Upper lobe of right lung (tissue), 1 donor: ENCODE measurements at places on chromosomes 5 and 9.

DNA sequence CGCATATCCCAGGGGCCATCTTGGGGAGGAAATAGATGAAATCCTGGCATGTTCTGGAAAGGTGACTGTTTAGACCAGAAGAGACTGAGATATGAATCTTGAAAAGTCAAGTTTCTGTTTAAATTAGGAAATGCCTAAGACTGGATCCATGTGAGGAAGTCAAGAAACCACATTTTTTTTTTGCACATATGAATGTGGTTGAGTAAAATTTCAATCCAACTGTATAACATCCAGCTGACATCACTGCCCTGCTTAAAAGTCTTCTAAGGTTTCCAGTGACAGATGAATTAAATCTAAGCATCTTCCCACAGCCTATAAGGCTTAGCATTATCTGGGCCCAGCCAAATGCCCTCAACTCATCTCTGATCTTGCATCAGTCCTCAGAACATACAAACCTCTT, 47.7 kb upstream of the TCERG1 start:
- no peaks in the 10 kb centered on the region for H3K36me3 ChIP-seq
- no peaks in the 10 kb centered on the region for H3K27me3 ChIP-seq
- no peak overlapping the region for H3K4me3 ChIP-seq
- no peak overlapping the region for H3K27ac ChIP-seq
- no peak for DNase-seq

- no peak overlapping the region for H3K4me3 ChIP-seq
- no peaks in the 10 kb centered on the region for H3K27me3 ChIP-seq
Measured at GRCh38 chr5:112257976-112258375, 161.1 kb downstream of the EPB41L4A start.

DNA sequence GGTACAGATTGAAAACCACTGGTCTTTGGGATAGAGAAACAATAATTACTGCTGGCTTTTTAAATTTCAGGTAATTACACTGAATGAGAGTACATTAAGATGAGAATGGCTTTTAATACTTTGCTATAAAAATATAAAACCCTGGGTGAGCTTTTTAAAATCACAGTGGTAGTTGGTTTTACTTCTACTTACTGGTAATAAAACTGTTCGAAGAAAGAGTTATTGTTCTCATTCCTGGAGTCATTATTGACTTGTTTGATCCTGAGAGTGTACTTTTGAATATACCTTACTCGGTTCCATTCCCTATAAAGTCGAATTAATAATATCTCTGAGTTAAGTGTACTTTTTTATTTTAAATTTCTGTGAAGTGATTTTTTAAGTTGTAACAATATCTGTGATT, 21.5 kb downstream of the MELK start:
- H3K4me3 ChIP-seq, result no peak overlapping the region
- no peak for DNase-seq
- H3K27me3 ChIP-seq, result no peaks in the 10 kb centered on the region

DNA sequence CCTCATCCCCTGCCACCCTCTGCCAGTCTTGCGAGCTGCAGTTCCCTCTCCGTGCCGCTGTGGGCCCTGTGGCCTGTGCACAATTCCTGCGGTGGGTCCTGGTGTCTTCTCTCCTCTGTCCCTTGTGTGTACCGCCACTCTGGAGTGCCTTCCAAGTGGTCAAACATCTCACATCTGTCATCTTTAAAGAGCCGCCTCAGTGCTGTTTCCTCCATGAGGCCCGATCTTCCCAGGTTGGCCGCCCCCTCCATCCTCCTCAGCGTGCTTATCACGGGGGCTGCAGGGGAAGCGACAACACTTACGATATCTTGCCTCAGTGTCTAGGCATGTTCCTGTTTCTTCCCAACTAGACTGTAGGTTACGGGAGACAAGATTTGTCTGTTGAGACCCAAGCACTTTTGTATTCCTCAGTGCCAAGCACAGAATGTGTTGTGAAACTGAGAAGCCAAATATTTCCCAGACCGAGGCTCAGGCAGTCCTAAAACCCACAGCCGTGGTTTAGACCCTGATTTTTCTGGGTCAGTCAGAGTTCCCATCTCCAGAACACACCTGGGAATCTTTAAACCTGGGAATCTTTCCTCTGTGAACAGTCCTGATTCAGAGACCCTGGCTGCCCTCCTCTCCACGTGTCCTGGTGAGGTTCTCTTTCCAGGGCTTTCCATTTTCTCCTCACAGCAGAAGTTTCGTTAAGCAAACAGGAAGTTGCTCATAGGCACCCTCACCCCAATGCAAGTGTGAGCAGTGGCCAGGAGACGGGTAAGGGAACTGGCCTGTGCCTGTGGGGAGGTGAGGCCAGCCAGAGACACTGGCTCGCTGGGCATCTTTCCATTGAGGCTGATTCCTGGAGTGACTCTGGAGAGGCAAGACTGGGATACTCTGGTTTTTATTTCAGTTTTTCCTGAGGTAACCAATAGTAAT, 28.8 kb downstream of the SLC46A2 start:
- H3K4me1 ChIP-seq, result peaks cover 52% of the 10 kb centered on the region
- H3K4me3 ChIP-seq, result peak overlapping the region; percentile 1
- no peaks in the 10 kb centered on the region for H3K36me3 ChIP-seq
- H3K27me3 ChIP-seq, result no peaks in the 10 kb centered on the region

- no peaks in the 10 kb centered on the region for H3K36me3 ChIP-seq
- no peaks in the 10 kb centered on the region for H3K27me3 ChIP-seq
- no peak overlapping the region for H3K4me3 ChIP-seq
- no peak for DNase-seq
- no peak overlapping the region for H3K27ac ChIP-seq
- H3K4me1 ChIP-seq, result no peaks in the 10 kb centered on the region
Measured at GRCh38 chr5:147658293-147658932, 124.1 kb downstream of the JAKMIP2 start.

GRCh38 chr5:116176121-116176520, 91.3 kb downstream of the COMMD10 start:
- no peaks in the 10 kb centered on the region for H3K4me1 ChIP-seq
- no peaks in the 10 kb centered on the region for H3K27me3 ChIP-seq
- H3K27ac ChIP-seq, result no peak overlapping the region
- H3K4me3 ChIP-seq, result no peak overlapping the region
- H3K36me3 ChIP-seq, result no peaks in the 10 kb centered on the region
- DNase-seq, result no peak

DNA sequence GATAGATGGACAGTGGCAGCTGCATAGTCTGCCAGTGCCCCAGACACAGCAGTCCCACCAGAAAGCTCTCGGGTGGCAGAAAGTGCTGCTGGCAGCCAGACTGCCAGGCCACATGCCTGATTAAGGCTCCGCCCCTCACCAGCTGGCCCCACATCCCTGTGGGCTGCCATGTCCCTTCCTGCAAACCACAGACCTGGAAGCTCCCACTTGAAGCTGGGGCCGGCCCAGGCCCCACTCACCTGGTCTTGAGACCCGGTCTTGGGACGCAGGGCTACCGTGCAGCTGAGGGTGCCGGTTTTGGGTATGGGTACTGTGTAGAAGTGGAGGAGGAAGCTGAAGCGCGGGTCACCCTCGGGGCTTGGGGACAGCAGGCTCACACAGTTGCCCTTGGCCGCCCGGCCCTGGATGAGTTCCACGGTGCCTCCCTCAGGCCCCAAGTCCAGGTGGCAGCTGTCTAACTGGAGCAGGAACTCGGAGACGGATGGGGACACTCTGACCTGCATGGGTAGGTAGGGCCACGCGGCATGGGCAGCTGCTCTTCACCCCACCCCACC, 15.3 kb downstream of the FPGS start:
- DNase-seq, result no peak
- no peaks in the 10 kb centered on the region for H3K4me1 ChIP-seq
- peaks cover 81% of the 10 kb centered on the region for H3K36me3 ChIP-seq
- no peaks in the 10 kb centered on the region for H3K27me3 ChIP-seq

- no peak for DNase-seq
- no peaks in the 10 kb centered on the region for H3K36me3 ChIP-seq
- peak overlapping the region; percentile 31 for H3K4me3 ChIP-seq
- no peaks in the 10 kb centered on the region for H3K27me3 ChIP-seq
- peaks cover 10% of the 10 kb centered on the region for H3K4me1 ChIP-seq
- no peak overlapping the region for H3K27ac ChIP-seq
Measured at GRCh38 chr9:38318759-38319495, 73.6 kb upstream of the ALDH1B1 start.

GRCh38 chr9:127555840-127556820, 55.9 kb upstream of the STXBP1 start:
- H3K4me1 ChIP-seq, result peaks cover 92% of the 10 kb centered on the region
- no peak overlapping the region for H3K4me3 ChIP-seq
- peak; percentile 88 for DNase-seq
- H3K36me3 ChIP-seq, result peaks cover 11% of the 10 kb centered on the region
- H3K27ac ChIP-seq, result peak overlapping the region; percentile 83

DNA sequence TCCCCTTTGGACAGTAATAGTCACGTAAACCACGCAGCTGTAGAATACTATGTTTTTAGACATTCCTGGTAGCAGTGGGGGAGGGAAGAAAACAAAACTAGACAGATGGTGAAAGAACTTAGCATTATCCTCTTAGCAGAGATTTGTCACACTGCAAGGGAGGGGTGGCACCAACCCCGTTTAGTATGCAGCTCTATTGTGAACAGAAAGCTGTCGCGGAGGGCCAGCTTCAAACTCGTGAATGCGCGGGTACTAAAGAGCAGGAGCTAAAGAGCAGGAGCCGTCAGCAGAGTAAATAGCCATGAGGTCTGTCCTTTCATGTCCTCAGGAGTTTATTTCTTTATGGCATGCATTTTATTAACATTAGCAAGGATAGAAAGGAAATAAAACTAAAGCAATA, 141.9 kb upstream of the SLC12A2 start:
- H3K27ac ChIP-seq, result no peak overlapping the region
- H3K4me3 ChIP-seq, result no peak overlapping the region
- DNase-seq, result no peak
- no peaks in the 10 kb centered on the region for H3K27me3 ChIP-seq
- no peaks in the 10 kb centered on the region for H3K36me3 ChIP-seq

GRCh38 chr9:82555031-82555430, 507.9 kb downstream of the RASEF start:
- no peak overlapping the region for H3K27ac ChIP-seq
- no peak overlapping the region for H3K4me3 ChIP-seq
- peaks cover 7% of the 10 kb centered on the region for H3K4me1 ChIP-seq
- no peak for DNase-seq
- no peaks in the 10 kb centered on the region for H3K36me3 ChIP-seq

- H3K4me1 ChIP-seq, result peaks cover 7% of the 10 kb centered on the region
- no peak for DNase-seq
- H3K27me3 ChIP-seq, result no peaks in the 10 kb centered on the region
- no peak overlapping the region for H3K4me3 ChIP-seq
- H3K36me3 ChIP-seq, result no peaks in the 10 kb centered on the region
Measured at GRCh38 chr5:109580225-109580624, 109.5 kb upstream of the MAN2A1 start.

DNA sequence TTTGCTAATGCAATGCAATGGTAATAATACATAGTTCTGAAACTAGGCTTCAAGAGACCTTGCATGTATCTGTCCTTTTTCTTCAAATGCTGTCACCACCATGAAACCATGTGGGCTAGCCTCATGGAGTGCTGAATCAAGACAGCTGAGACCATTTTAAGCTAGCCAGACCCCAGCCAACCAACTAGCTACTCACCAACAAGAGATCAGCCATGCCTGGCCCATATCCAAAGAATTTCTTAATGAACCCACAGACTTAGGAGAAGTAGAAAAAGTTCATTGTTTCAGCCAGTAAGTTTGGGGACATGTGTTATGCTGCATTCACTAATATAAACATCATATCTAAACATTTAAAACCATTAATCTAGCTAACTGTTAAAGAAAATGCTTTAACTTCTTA, 139.8 kb upstream of the EDIL3 start:
- no peaks in the 10 kb centered on the region for H3K4me1 ChIP-seq
- DNase-seq, result no peak
- H3K4me3 ChIP-seq, result no peak overlapping the region
- no peaks in the 10 kb centered on the region for H3K27me3 ChIP-seq

DNA sequence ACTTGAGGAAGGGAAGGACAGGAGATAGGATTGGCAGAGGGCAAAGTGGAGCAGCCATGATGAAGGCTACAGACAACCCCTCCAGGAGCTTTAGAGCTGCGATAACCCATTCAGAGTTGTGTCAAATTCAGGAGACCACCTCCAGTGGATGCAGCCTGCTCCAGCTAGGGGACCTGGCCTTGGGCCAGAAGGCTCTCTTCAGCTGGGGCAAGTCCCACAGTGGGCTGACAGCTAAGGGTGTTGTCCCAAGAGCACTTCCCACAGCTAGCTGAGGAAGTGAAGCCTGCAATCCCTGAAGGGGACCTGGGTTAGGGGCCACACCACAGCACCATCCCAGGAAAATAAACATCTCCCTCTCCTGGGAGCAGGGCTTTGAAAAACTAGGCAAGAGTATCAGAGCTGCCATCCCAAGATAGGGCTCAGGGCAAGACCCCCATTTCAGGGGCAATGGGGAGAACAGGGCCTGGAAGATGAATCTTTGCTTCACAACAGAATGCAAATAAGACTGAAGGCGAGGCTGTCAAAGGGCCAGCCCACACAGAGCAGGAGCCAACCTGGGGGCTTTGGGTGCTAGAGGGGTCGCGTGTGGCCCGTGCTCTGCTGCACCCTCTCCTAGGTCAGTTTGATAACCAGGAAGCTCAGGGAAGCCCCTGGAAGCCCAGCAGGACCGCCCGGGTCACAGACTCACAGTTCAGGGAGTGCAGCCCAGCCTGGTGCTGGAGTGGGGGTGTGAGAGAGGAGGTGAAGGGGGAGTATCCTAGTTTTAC, 19.3 kb upstream of the DAPK1 start:
- no peak overlapping the region for H3K27ac ChIP-seq
- H3K4me3 ChIP-seq, result no peak overlapping the region
- no peaks in the 10 kb centered on the region for H3K36me3 ChIP-seq
- no peaks in the 10 kb centered on the region for H3K4me1 ChIP-seq

DNA sequence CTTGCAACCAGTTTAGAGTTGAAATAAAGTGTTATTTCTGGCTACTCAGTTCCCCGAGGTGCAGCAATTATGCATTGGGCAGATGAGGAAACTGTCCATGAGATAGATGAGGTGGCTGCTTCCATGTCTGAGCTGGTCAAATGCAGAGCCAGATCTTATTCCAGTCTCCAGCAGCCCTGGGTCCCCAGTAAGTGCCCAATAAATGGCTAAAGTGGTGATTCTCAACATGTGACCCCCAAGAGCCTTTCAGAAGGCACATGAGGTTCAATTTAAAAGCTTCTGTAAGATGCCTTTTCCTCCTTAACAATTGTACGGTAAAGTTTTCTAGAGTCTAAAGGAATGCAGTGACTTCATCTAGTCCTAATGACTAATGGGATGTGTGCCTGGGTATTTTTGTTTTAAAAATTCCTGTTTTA, 17.5 kb downstream of the ATOX1 start:
- peaks cover 19% of the 10 kb centered on the region for H3K4me1 ChIP-seq
- DNase-seq, result no peak
- H3K27ac ChIP-seq, result peak overlapping the region; percentile 25

- no peaks in the 10 kb centered on the region for H3K36me3 ChIP-seq
- no peak for DNase-seq
- no peaks in the 10 kb centered on the region for H3K27me3 ChIP-seq
- H3K4me3 ChIP-seq, result no peak overlapping the region
- peak overlapping the region; percentile 8 for H3K27ac ChIP-seq
Measured at GRCh38 chr9:36029765-36030528, 6.8 kb upstream of the RECK start.
